Cerebellar nuclear complex (tissue), 1 donor: ENCODE measurements at places on chromosomes 11 and 22.

GRCh38 chr11:34890812-34891211 is 25.4 kb downstream of the APIP start:
- no peak for DNase-seq

DNA sequence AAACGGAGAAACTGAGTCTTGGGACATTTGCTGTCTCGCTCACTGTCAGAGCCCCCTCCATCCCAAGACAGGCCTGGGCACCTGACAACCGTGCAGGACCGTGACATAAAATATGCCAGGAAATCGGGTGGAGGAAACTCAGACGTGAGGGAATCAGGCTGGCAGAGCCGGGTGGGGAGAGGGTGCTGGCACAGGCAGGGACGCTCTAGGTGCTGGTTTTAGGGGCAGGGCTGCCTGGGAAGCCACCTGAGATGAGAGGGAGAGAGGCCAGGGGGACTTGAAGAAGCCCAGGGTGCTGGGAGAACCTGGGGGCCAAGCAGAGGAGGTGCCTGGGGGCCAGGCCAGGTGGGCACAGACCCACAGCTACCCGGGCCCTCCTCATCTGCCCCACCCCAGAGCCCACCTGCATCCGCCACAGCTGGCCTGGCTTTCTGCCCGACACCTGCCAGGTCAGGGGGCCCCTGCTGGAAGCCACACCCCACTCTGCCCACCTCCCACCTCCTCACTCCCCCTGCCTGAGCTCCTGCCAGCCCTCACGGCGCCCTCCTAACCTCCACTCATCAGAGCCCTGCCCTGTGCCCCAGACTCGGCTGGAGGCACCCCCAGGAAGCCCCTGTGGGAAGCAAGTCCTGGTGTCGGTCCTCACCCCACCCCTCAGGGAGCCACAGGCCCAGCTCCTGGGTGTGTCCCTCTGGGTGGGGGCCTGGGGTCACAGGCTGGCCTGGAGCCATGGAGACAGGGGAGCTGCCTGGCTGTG is 27.3 kb upstream of the MUC5AC start:
- DNase-seq, result no peak

GRCh38 chr22:22748297-22748743 is 103.9 kb downstream of the GGTLC2 start:
- no peak for DNase-seq

- DNase-seq, result no peak
These were observed 9.4 kb upstream of the NLRP10 start for GRCh38 chr11:7974668-7975067.

GRCh38 chr11:69954756-69955155 is 123.4 kb upstream of the ANO1 start:
- DNase-seq, result no peak

DNA sequence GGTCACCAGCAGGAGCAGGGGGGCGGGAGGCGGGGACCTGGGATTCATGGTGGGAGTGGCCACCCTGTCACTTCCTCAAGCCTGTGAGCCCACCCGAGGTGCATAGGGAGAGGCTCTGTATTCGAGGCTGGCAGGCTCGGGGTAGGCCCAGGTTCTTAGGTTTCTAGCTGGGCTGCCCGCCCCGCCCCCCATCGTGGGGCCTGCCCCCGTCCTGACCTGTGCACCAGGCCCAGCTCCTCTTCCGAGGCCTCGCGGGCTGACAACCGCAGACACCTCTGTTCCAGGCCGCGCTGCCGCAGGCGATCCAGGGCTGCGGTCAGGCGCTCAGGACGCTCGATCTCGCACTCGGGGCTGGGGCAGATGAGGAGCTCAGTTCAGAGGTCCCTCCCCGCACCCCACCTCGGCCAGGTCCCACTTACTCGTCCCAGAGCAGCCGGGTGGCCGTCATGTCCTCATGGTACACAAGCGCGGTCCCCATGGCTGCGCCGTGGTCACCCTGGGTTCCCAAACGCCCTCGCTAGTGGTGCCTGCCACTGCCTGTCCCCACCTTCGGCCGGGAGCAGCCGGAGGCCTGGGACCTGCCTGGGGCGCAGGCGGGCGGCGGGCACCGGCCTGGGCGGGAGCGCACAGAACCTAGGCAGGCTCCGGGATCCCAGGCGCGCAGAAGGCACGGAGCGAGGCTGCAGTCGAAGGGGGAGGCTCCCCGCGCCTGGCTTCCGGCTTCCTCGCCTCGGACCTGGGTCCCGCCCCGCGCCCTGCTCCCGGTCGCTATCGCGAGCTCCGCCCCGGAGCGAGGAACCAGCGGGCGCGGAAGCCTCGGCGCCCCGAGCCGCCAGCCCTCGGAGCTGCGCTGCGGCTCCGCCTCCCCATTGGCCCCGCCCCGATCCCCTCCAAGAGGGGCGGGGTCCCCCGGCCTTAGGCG is at the start of gene HDAC10:
HDAC10 (minus strand) TSS at position 711 of the 922 bp plus-strand sequence; CDS start at position 478, 233 bp downstream.
- DNase-seq, result no peak

GRCh38 chr11:114284021-114284420 is 12.2 kb upstream of the NNMT start:
- no peak for DNase-seq

- DNase-seq, result no peak
These were observed 49.5 kb downstream of the IGLL5 start for GRCh38 chr22:22936915-22937656.

DNA sequence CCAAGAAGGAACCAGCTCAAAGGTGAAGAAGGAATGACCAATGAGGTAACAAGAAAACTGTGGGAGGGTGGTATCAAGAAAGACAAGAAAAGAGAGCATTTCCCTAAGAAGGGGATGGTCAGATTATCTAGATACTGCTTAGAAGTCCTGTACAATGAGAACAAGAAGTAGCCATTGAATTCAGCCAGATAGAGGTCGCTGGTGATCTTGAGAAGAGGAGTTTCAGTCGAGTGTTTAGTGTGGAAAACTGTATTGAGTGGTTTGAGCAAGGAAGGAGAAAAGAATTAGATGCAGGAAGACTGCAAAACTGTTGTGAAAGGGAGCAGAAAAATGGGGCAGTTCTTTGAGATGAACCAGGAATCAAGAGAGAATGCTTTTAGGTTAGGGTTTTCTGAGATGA is 74.6 kb upstream of the FAT3 start:
- DNase-seq, result no peak

DNA sequence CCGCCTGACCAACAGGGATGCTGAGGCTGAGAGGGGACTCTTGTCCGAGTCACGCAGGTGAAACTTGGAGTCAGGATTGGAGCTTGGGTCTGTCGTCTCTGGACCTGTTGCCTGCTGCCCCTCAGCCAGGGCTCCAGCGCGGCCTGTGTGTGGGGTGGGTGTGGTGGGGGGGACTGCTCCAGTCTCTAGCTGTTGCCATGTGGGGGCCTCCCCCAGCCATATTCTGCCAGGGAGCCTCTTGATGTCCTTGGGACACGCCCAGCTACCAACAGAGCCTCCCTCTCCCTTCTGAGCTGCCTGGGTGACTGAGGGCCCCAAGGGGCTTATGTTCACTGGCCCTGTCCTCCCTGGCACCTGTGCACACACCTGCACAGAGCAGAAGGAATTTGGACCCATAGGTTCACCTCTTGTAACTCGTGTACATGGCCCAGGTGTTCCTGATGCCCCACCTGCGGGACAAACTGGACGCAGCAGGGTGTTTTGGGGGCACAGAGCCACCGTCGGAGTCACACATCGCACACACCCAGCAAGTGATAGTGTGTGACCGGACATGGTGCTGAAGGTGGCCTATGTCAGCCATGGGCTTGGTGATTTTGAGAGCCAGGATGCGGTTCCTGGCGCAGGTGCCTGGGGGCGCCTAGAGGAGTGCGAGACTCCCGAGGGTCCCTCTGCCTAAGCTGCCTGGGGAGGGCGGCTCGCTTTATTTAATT is 252.3 kb downstream of the TBC1D22A start:
- DNase-seq, result no peak

DNA sequence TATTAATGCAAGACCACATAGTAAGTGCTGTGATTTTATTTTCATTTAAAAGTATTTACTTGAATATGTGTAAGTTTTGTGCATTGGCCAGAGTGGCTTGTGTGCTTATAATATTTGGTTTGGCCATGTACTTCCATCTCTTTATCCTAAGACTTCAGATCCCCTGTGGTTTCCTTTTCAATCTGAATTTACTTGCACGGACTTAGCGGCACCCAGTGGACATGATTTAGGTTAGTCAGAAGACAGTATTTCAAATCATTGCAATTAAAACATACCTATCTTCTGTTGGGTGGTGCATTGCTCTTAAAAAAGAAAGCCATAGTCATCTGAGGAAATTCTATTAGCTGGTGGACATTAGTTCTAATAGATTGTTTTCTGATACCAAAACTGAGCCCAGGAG is 30.7 kb downstream of the PIWIL4 start:
- no peak for DNase-seq

DNA sequence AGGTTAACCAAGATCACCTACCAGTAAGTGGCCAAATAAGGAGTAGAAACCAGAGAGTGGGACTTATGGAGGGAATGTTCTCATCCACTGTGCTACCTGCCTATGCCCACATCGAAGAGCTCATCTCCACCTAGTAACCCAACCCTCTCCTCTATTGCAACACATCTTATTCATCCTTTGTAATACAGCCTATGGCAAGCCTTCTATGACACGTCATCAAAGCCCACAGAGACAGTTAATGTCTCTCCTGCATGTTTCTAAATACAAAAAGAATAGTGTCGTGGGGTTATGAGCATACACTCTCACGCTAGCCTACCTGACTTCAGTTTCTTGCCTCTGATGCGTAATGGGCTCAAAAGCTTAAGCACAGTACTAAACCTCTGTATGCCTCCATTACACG is 1158.1 kb upstream of the TENM4 start:
- DNase-seq, result no peak

GRCh38 chr11:14499178-14499559 is 442 bp downstream of the COPB1 start:
- no peak for DNase-seq

- no peak for DNase-seq
These were observed 123.4 kb downstream of the SEZ6L start for GRCh38 chr22:26292667-26292995.

DNA sequence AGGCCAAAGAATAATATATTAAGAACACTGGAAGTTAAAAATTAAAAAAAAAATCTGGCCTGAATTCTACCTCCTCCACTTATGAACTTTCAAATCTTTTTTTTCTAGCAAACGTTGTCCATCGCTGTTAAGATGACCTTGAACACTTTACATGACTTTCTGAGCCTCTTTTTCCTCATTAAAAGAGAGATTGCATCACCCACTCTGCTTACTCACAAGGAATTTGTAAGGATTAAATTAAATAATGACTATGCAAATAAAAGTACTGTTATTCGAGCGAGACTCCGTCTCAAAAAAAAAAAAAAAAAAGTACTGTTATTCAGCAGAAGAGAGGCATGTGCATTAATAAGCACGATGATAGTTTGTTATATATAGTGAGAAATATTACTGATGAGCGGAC is 285.1 kb upstream of the CCDC90B start:
- no peak for DNase-seq

GRCh38 chr11:85823816-85824215 is 12.9 kb upstream of the SYTL2 start:
- DNase-seq, result no peak

DNA sequence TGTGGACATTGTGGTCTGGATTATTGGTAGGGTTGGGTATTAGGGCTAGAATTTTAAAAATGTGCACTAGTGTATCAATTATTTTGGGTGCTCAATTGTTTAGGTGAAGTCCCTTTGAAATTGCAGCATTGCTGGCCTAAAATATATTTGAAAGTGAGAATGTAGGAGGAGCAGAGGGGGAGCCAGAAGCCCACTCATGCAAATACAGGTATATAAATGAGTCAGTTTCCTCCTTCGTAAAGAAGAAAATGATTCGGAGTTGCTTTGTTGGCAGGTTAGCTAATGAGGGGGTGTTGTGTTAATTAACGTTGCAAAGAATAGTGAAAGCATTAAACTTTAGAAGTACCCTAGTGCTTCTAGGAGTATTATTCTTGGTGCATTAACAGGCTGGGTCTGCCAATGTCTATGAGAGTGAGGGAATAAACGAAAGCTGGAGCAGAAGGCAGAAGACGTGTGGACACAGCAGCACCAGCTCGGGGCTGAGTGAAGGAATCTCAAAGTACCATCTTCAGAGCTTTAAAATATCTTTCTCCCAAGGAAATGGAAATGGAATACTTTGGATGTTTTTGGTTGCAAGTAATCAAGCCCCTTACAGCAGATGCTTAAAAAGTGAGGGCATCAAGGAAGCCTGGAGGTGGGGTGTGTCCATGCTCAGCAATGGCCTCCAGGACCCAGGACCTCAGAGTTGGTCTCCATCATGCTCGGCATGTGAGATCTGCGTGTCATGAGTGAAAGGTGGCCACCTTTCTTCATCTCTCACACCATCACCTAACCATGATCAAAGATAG is 522.9 kb downstream of the NTM start:
- DNase-seq, result no peak

DNA sequence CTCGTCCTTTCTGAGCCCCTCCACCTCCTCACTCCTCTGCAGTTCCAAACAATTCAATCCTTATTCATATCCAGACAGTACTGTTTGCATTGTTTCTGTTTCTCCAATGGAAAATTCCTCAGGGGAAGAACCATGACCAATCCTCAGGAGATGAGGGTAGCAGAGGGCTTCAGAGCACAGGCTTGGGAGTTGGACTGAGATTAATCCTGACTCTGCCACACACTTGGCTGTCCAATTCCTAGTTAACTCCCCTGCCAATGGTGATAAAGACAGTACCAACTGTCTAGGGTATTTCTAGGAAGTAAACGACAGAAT is 58.0 kb downstream of the MICAL3 start:
- no peak for DNase-seq

DNA sequence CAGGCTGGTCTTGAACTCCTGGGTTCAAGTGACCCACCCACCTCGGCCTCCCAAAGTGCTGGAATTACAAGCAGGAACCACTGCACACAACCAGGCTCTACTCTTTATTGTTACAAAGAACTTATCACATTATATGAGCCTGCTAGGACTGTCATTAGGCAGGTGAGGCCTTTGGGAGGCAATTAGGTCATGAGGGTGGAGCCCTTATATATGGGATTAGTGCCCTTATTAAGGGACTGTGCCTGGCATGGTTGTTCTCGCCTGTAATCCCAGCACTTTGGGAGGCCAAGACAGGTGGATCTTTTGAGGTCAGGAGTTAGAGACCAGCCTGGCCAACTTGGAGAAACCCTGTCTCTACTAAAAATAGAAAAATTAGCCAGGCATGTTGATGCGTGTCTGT is 10.5 kb upstream of the PSMC3 start:
- DNase-seq, result no peak

DNA sequence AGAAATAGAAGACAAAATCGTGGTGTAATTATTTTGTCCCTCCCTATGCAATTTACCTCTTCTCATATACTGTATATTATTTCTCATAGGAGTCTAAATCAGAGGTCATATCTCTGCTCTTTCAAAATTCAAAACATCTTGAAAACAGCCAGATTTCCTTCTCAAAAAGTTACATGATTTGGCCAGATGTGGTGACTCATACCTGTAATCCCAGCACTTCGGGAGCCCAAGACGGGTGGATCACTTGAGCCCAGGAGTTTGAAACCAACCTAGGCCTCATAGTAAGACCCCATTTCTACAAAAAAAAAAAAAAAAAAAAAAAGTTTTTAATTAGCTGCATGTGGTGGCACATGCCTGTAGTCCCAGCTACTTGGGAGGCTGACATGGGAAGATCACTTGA is 29.0 kb upstream of the DNAJB7 start:
- no peak for DNase-seq

GRCh38 chr11:122261546-122261945 is 145.5 kb upstream of the BLID start:
- no peak for DNase-seq
